CD8-positive, alpha-beta T cell (primary cell): ENCODE measurements at places on chromosomes 1 and 21. TPM values are rescaled to one million over a fixed set of nuclear protein-coding genes. Genes with fewer than 3 reads are reported as not detected.

ZYG11B gene
- 10.4 TPM for total RNA-seq

KRTAP13-2 gene
- total RNA-seq, result not detected

FCRL2 gene
- 0.64 TPM for total RNA-seq

DNA sequence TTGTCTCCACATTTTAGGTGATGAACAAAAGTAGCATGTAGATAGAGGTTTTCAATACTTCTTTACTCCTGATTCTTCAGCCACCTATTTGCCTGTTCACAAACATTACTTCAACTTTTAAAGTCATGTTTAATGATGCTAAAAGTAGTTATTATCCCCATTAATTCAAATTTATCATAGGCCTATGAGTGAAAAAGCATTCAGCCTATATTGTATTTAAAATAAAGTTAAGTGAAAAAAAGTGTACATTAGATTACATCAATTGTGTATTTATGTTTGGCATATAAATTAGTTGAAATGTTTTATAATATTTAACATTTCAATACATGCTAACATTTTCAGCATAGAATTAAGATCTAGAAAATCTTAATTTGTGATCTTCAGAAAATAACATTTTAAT, 10.5 kb downstream of the CDKN2C start:
- no peak for DNase-seq

SUSD4 gene
- 1.9 TPM for total RNA-seq

- DNase-seq, result peak; percentile 9
Measured at GRCh38 chr1:34870395-34870794, 10.8 kb upstream of the SMIM12 start.

DNA sequence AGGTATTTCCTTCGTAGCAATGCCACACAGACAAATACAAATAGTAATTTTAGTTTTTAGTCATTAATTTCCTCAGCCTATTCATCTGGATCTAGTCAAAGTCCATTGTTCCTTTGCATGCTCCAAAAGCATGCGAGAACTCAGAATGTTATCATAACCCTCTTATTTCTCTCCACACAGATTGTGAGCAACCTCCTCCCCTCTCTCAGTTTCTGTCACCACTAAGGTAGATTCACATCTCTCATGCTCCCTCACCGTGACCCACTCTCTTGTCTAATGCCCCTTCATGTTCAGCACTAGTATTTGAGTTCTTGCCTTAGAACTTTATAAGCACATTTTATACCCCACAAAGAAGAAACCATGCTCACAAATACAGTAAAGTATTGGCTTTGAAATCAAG, 582.4 kb downstream of the PLA2G4A start:
- DNase-seq, result no peak

GNAT2 gene
- total RNA-seq, result not detected

GJB3 gene
- not detected for total RNA-seq

- DNase-seq, result no peak
Measured at GRCh38 chr1:39305555-39305954, 101.1 kb downstream of the MACF1 start.

LUZP1 gene
- 52.5 TPM for total RNA-seq

G0S2 gene
- 1.5 TPM for total RNA-seq

CATSPERE gene
- total RNA-seq, result 0.33 TPM
